ENCODE measurements at places on chromosomes 4 and X. TPM values are rescaled to one million over a fixed set of nuclear protein-coding genes. Genes with fewer than 3 reads are reported as not detected.

GRCh38 chr4:139806929-139807328 lies 141.3 kb downstream of the MGST2 start:
- DNase-seq: no peak

DNA sequence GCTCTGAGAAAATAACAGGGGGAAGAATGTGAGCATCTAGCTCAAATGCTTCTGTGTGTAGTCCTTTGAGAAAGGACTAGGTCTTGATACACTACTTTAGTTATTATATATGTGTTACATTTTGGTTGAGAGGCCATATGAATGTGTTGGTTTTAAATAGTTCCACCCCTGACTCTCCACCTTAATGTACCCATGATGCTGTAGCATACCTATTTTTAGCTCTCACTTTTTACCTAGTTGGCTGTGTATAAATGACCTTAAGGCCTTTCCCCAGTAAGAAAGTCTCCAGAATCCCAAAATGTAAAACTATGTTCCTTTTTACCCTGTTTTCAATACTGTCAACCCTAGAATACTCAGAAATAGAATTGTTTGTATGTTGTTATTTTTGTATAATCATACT lies 20.0 kb upstream of the NPNT start:
- no peak for DNase-seq

DNA sequence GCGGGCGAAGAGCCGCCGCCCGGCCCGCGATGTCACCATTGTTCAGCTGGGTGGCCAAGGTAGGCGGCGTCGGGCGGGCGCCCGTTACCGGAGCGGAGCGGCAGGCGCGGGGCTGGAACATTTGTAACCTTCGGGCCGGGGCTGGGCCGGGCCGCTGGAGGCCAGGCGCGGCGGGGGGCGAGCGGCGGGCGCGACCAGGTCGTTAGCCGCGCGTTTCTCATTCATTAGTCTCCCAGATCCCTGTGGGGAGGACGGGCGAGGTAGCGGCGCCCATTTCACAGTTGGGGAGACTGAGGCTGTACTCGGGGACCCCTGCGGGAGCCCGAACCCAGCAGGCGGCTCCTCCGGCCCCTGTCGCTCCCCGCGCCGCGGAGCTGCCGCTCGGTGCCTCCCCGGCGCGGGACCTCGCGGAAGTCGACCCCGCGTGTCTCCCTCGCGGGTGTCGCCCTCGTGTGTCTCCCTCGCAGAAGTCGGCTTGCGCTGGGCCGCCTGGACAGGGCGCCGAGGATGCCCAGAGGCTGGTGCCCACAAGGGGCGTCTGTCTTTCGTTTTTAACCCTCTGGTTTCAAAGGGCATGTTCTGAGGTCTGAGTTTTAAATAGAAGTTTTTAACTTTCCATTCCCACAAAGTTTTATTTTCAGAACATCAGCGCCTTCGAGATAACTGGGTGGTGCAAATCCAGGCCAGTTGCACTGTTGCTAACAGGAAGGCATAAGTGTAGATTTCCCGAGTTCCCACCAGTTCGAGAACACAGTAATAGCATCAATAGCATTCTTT lies 17.5 kb downstream of the PTTG2 start:
- DNase-seq: peak; percentile 91

- no peak for DNase-seq
These were observed 34.2 kb downstream of the ELOVL6 start for GRCh38 chr4:110164251-110164650.

The ITM2A gene
- total RNA-seq: 233 TPM

DNA sequence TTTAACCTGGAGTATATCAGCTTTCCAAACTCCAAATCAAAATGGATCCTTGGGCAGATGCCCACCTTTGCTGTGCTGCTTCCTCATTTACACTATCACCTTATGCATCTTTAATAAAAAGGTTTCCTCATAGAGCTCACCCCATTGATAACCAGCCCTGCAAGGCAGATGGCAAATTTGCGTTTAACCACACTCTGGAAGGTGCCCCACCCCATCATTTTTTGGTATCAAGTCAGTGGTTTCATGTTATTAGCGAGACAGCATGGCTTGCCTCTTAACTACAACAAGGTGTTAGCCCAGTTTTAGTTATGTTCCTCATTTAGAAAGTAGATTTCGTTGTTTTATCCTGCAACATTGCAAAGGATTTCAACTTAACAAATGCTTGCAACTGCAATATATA lies 214.0 kb upstream of the WDFY3 start:
- no peak for DNase-seq

The WDR17 gene
- 1.9 TPM for total RNA-seq

DNA sequence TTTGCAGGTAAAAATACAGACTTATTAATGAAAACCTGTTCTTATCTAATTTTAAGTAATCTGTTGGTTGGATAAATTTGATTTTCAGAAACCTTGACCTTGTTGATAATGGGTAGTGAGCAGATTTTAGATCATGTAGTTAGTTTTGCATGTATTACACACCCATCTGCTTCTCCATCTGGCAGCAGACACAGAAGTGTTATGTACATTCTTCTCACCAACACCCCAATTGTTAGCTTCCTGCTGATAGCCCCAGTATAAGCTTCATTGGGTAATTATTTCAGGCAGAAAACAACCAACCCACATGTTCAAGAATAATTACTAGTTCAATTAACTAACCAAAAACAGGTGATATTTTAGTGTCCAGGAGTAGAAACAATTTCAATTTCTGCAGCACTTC lies 1740.5 kb upstream of the AGA start:
- DNase-seq: no peak

GRCh38 chrX:107763647-107764046 lies 11.9 kb downstream of the TSC22D3 start:
- no peak for DNase-seq

GRCh38 chr4:1170976-1171310 lies 1.4 kb downstream of the SPON2 start:
- DNase-seq: no peak

- no peak for DNase-seq
These were observed 120.0 kb downstream of the SH3RF1 start for GRCh38 chr4:169150806-169151205.

DNA sequence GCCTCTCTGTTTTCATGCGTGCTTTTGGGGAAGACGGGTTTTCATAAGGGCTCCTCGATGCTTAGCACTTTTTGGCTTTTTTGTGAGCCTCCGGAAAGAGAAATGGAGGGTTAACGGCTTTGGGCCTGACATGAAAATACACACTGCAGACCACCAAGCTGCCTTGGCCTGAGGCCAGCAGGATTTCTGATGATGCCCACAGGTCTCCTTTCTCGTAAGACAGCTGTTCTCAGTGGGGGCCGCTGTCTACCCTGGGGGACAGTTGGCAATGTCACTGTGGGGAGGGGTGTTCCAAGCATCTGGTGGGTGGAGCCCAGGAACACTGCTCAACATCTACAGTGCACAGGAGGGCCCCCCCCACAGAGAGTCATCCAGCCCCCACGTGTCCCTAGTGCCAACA lies 29.4 kb upstream of the CLDN34 start:
- no peak for DNase-seq

The GLOD5 gene
- not detected for total RNA-seq

The CRMP1 gene
- total RNA-seq: 7.7 TPM

The TLR2 gene
- 22.5 TPM for total RNA-seq

The TBX22 gene
- total RNA-seq: not detected

DNA sequence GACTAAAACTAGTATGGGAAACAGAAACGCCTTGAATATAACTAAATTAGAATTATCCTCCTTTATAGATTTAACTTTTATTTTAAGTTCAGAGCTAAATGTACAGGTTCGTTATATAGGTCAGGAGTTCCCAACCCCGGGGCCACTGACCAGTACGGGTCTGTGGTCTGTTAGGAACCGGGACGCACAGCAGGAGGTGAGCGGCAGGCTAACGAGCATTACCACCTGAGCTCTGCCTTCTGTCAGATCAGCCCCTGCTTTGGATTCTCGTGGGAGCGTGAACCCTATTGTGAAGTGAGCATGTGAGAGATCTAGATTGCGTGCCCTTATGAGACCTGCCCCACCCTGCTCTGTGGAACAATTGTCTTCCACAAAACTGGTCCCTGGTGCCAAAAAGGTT lies 51.0 kb downstream of the FAT4 start:
- DNase-seq: no peak

DNA sequence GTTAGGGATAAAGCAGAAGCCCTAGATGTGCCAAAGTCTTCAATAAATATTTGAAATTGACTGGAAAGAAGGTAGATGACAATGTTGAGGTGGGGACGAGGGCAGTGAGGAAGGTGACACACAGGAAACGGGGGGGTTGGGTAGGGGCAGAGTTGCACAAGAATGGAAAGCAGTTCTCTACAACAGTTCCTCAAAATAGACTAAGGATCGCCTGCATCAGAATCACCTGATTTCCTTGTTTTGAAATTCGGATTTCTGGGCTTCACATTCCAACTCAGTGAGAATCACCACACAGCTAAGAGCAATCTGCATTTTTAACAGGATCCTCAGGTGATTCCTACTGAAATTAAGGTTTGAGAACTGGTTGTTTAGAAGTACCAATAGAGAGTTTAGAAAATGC lies 70.6 kb downstream of the ARFIP1 start:
- peak; percentile 31 for DNase-seq

The FRMPD4 gene
- total RNA-seq: 2.6 TPM

- DNase-seq: peak; percentile 25
These were observed 98.8 kb upstream of the CLNK start for GRCh38 chr4:10783351-10783750.

DNA sequence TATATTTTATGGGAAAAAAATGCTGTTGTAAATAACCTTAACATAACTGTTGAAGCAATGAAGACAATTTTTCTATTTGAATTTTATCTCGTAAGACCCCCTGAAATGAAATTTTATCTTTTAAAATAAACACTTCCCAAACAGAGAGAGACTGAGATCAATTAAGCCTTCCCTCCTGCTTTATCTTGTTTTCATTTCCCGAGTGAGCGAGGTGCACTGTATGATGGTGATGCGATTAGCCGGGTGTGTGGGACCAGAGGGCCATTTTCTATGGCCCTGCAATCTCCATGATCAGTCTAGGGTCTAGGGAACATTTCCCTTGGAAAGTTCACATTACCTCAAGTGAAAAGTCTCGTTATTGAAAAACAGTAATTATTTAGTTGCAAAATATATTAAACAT lies 134.1 kb upstream of the MID1 start:
- DNase-seq: no peak

DNA sequence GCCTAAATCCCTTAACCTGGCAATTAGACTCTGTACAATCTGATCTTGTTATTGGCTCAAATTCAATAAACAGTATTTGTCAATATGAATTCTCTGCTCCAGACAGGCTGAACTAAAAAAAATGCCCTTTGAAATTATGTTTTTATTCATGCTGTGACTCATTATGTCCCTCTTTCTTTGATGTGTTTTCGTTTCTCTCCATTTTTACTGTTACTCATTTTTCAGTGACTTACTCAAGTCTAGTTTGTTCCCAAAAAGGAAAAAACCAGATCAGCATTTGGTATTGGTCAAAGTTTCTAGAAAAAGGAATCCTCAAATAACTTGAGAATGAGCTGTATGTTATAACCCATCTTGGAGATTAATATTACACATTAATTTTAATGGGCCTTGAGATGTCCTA lies 40.4 kb downstream of the UNC5C start:
- no peak for DNase-seq

DNA sequence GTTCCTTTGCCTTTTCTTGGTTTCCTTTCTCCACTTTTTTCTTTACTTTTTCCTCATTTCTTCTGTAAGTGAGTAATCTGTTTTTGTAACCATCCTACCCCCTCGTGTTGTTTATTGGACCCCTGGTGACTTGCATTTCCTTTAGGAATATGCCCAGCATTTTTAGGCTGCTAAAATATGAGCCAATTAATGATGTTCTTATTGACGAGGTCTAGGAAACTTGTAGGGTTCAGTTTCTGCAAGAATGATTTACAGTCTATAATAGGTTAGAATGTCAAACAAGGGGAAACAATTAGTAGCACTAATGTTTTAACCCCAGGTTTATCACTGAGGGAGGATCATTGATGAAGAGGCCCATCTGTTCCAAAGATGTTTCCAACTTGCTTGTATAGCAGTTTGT lies 79.0 kb downstream of the CPE start:
- DNase-seq: no peak

- no peak for DNase-seq
These were observed 28.5 kb downstream of the RNF212 start for GRCh38 chr4:1084796-1085403.

The C4orf36 gene
- total RNA-seq: not detected

DNA sequence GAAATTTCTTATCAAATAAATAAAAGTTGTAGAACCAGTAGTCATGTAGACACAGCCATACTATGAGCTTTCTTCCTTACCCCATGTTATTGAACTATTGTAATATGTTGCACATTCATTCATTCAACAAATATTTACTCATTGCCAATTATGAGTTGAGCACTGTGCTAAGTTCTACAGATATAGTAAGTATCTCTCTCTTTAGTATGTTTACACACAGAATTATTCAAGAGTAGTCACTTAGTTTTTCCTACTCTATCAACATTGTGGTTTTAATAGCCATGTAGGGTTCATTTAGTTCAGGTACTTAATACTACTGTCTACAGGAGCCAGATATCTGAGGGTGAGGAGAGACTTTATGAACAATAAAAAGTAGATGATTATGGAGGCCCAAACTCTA lies 86.2 kb downstream of the TEX13A start:
- no peak for DNase-seq

DNA sequence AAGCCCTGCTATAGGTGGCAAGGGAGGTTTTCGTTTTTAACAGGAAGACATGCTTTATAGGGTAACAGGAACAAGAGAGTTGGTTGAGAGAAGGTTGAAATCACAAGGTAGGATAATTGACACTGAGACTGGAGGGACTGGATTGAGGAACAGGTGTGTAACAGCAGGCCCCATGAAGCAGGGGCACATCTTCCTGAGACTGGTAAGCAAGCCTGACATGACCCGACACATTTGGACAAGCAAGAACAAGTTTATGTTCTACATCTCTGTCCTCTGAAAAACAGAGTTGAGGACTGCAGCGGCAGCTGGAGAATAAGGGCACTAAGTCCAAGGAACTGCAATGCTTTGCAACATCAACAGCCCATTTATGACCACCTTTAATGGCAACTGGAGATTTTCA lies 5.2 kb downstream of the RPS4X start:
- no peak for DNase-seq

The FHIP1A gene
- 53.6 TPM for total RNA-seq

- peak; percentile 29 for DNase-seq
These were observed 94.9 kb upstream of the SHISA3 start for GRCh38 chr4:42302348-42302747.

DNA sequence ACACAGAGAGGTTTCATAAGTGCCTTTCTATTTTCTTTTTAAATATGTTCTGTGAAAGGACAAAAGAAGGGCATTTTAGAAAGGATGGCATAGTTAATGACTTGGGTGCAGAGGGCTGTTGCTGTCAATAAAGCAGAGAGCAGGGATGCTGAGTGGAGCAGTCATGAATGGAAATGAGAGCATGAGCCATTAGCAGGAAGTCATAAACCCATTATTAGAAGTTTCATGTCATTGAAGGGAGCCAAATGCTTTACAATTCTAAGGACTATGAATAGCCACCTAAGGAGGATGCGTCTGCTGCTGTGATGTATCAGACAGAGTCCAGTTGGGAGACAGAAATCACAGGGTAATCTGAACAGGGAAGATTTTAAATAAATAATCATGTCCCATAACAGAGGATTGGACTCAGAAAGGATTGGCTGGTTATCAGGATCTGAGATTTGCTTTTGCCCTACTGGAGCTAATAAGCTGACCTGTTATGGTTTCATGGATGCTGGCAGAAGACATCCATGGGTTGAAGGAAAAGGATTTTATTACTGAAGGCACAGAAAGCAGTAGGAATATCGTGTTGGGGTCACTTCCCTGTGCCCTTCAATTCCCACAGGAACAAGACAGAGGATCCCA lies 47.5 kb upstream of the WDR19 start:
- peak; percentile 8 for DNase-seq

The TKTL2 gene
- 0.87 TPM for total RNA-seq

GRCh38 chr4:19924761-19925160 lies 326.9 kb upstream of the SLIT2 start:
- no peak for DNase-seq

The NAP1L3 gene
- total RNA-seq: 0.29 TPM

The CLDN22 gene
- total RNA-seq: not detected

All from stomach (tissue), 19 donors.